ENCODE measurements at places on chromosomes 3 and 15.

GRCh38 chr15:42239528-42240182 lies 31.6 kb upstream of the VPS39 start:
- no peak for DNase-seq

DNA sequence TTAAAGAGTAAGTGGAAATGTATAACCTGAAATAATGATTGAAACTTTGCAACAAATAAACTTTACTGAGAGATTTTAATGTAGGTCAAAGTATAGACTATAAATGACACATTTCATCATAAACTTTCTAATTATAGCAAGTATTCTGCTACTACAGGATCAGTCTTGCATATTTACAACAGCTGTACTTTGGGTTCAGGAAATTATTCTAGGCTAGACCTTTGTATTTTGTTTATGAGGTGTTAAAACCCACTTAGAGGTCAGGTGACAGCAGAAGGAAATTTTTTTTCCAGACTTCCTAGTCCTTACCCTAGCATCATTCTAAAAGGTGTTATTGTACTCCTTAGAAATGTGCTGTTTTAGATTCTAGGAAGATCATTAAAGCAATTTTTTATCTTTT lies 2.3 kb downstream of the RNF7 start:
- no peak for DNase-seq

GRCh38 chr3:58352626-58353025 lies 19.9 kb downstream of the PXK start:
- DNase-seq = no peak

DNA sequence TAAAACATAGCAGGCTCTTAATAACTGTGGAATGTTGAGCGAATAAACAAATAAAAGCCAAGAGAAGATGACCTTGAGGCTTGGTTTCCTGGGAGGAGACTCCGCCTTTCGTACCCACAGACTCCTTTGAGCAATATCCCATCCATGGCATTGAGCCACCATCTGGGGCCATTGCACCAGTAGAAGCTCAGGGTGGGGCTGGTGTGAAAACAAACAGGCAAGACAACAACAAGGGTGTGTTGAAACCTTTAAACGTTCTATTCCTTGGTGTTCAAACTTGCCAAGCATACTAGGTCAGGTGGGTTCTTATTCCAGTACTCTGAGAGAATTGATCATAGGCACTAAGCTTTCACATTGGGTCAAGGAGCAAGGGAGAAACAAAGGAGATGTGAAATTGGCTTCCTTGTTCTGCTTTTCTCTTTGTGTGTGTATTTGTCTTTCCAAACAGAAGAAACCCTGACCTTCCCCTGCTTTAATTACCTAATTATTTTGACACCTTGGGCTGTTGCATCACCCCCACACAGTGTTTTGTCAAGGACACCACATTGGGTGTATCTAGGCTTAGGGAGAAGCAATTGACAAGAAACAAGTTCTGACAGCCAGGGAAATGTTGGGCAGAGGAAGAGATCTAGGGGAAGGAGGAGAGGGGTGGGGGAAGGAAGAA lies 105.1 kb upstream of the BCL6 start:
- DNase-seq = no peak

- peak; percentile 67 for DNase-seq
Observed at GRCh38 chr3:40780291-40780924, 255.6 kb downstream of the ZNF621 start.

GRCh38 chr3:4376499-4376898 lies 73.3 kb downstream of the SETMAR start:
- DNase-seq = no peak

DNA sequence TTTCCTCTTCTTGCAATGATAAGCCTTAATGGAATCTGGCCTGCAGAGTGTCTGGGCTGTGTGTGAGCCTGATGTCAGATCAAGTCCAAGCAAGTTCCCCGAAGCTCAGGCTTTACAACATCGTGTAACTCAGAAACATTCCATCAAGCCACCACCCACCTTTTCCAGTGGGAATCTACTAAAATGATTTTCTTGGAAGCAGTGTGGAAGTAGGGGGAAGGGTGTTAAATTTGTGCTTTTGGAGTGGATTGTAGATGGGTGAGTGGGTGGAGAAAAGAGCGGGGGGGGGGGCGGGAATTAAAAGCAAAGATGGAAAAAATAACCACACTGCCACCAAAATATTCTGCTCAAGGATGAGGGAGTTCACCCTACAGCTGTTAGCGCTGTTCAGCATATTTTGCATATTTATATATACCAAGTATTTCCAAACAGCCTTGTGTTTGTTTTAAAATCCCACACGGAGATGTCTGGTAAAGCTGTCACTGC lies 53.6 kb downstream of the VGLL3 start:
- DNase-seq = no peak

DNA sequence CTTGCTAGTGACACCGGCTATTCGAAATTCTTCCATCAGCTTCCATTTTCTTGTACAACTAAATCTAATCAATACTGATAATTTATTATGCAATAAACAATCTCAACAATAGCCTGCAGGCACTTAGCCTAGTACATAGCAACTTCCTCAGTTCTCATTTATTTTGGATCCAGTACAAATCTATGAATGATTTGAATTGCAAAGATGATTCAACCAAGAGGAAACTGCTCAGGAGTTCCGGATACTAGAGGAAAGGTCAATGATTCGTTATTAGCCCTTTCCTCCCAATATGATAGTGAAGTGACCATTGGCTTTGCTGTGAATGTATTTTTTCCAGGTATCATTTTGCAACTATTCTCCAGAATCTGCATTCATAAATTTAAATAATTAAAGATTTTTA lies 827.0 kb downstream of the CADM2 start:
- DNase-seq = no peak

DNA sequence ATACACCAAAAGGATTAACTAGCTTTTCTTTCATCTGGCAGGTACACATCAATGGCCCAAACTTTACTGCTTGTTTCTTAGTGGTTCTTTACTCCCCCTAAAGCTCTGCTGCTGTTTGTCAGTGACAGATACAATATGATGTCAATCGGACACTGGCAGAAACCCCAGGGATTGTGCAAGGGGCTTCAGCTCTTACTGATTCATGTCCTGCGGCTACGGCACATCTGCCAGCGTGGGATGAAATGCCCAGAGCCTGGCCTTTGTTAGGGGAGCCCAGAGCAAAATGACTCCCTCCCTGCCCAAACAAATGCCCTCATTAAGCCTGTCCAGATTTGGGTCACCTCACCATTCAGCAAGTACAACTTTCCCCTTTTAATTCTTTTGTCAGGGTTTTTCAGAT lies 28.3 kb downstream of the SRP14 start:
- DNase-seq = no peak

GRCh38 chr3:147656023-147656422 lies 246.9 kb downstream of the ZIC1 start:
- DNase-seq = no peak

GRCh38 chr3:138253609-138254008 lies 66.5 kb downstream of the ARMC8 start:
- DNase-seq = no peak

- no peak for DNase-seq
Observed at GRCh38 chr3:55297706-55298105, 189.4 kb downstream of the WNT5A start.

GRCh38 chr15:51310064-51310463 lies 28.3 kb downstream of the CYP19A1 start:
- no peak for DNase-seq

Measured in renal pelvis (tissue), 12 donors.